ENCODE measurements at places on chromosomes 5 and 9.

DNA sequence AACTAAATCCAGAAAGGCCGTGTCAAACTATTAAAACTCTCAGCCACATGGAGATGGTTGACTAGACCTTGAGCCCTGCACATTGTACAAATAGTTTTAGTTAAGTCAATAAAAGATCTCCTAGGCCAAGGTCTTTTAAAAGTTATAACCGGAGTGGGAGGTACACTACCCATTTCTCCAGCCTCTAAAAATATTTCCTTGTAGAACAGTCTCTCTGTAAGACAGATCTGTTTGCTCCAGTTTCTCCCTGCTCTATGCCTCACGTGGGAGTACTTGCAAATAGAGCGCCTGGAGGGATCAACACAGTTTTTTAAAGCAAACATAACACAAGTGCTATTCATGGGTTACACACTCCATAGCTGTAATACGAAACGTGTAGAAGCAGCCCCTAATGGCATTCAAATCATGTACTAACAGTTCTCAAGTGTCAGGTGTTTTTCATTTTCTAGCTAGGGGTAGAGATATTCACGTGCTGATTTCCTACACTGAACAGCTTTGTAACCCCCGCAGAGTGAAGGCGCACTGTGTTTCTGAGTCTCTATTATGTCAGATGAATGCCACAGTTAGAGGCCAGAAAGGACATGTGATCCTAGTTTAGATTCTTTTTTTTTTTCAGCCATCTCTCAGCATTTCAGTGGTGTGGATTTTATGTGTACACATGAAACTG is 703.4 kb upstream of the GRAMD2B start:
- peak; percentile 71 for DNase-seq

DNA sequence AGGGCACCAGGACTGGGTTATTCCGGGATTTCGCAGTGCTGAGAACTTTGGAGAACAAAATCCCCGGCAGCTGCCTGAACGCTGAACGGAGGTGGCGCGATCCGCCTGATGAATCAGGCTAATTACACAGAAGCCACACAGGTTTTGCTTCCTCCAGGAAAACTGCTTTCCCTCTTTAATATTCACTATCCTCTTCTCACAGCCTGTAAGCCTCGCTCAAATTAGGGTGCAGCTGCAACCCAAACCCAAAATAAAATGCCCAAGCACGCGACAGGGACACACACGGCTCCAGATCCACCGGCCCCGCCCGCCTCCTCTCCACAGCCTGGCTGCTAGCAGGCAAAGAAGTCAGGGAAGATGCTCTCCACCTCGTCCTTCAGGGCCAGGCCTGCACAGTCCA is 6.0 kb downstream of the SOHLH1 start:
- no peak for DNase-seq

DNA sequence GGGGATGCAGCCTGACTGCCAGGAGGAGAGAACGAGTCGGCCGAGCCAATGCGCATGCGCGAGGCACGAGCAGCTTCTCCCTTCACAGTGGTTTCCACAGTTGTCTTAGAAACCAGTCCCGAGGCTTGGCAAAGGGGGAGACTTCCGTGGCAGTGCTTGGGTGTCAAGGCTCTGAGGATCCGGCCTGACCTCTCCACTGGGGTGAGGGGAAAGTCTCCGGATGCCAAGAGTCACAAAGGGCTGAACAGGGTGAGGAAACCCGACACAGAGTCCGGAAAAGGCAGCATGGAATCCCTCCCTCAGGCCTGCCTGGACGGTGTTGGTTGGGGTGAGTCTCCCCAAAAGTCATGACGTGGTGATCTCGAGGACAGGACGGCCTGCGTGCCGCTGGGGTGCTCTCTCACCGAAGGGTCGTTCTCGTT is 475.5 kb downstream of the SPATA31A7 start:
- DNase-seq, result no peak

GRCh38 chr5:31096238-31096865 is 97.1 kb upstream of the CDH6 start:
- no peak for DNase-seq

GRCh38 chr9:122258886-122259415 is 5.7 kb downstream of the RBM18 start:
- DNase-seq, result no peak

DNA sequence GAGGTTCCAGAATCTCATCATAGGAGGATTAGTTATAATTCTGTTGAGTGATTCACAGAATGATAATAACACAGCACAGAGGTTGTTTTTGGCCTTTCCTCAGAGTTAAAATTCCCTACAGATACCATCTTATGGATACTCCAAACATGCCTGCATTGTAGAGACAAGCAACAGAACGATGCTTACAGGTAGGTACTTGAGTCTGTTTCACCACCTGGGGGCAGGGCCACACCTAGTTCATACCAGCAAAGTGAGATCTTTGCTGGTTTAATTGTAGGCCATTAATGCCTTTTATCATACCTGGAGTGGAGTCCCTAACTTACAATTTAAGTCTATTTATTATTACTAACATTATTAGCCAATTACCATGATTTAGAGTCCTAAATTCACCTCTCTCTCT is 416.5 kb upstream of the TLE4 start:
- DNase-seq, result no peak

GRCh38 chr5:143551820-143552251 is 148.3 kb upstream of the NR3C1 start:
- DNase-seq, result no peak

GRCh38 chr9:27276193-27277030 is 20.5 kb downstream of the EQTN start:
- peak; percentile 60 for DNase-seq

GRCh38 chr9:129568560-129569501 is 52.1 kb downstream of the C9orf50 start:
- DNase-seq, result no peak

DNA sequence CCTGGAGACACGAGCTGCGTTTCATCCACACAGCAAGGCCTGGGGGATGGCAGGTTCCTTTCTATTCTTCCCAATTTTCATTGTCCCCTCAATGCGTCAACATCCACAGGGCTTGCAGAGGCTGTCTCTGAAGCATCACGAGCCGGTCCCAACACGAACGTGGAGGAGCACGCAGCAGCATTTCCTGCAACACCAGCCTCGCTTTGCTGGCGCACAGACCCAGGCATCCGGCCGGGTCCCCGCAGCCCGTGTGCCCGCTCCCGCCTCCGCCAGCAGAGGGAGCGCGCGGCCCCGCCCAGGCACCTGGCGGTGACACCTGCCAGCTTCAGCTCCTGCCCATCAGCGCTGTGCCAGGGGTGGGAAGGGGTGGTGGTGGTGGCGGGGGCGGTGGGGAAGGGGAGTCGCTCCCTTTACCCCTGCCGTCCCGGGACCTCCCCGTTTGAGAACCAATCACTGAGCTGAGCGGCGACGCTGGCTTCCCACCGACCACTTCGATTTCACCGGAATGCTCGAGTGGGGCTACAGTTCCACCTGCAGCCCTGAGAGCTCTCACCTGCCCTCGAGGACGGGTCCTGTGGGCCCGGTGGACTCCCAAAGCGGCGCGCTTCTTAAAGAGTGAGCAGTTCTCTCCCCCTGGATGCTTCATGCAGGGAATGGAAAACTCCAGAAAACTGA is 464.5 kb downstream of the ICE1 start:
- DNase-seq, result no peak

DNA sequence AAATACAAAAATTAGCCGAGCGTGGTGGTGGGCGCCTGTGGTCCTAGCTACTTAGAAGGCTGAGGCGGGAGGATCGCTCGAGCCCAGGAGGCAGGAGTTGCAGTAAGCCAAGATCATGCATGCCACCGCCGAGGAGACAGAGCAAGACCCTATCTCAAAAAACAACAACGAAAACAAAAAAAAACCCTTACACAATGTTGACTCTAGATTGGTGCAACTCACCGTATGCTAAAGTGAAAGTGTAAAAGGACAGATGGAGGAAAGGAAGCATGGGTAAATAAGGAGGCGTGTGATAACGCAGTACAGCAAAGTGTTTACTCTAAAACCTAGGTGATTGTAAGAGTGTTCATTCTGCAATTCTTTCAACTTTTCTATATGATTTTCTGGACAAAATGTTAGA is 15.9 kb upstream of the RUFY1 start:
- DNase-seq, result no peak

GRCh38 chr9:73009649-73010288 is 56.9 kb upstream of the ALDH1A1 start:
- DNase-seq, result no peak

DNA sequence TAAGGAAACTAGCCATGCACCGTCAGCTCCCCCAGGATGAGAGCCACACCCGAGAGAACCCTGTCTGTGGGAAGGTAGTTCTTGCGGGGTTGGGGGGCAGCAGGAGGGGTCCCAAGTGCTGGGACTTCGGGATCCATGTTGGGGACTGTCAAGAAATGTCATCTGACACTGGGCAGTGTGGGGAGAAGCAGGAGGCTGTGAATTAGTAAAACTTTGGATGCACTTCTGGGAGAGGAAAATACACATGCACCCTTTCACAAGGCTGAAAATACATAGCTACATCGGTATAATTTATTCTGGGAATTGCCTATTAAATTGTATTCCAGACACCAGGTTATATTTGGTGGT is 109.6 kb upstream of the RPS23 start:
- DNase-seq, result no peak

DNA sequence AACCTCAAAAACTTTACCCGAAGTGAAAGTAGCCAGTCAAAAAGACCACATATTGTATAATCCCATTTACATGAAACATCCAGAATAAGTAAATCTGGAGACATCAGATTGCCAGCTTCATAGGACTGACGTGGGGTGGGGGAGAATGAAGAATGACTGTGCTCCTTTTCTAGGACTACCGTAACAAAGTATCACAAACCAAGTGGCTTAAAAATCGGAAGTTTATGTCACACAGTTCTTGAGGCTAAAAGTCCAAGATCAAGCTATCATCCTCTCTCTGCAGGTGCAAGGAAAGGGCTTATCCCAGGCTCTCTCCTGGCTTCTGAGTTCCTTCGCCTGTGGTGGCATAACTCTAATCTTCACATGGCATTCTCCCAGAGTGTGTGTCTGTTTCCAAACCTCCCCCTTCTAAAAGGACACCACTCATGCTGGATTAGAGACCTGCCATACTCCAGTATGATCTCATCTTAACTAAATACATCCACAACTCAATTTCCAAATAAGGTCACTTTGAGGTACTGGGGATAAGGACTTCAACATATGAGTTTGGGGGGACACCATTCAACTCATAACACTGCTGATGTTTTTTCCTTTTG is 25.5 kb downstream of the ADAM19 start:
- DNase-seq, result no peak

DNA sequence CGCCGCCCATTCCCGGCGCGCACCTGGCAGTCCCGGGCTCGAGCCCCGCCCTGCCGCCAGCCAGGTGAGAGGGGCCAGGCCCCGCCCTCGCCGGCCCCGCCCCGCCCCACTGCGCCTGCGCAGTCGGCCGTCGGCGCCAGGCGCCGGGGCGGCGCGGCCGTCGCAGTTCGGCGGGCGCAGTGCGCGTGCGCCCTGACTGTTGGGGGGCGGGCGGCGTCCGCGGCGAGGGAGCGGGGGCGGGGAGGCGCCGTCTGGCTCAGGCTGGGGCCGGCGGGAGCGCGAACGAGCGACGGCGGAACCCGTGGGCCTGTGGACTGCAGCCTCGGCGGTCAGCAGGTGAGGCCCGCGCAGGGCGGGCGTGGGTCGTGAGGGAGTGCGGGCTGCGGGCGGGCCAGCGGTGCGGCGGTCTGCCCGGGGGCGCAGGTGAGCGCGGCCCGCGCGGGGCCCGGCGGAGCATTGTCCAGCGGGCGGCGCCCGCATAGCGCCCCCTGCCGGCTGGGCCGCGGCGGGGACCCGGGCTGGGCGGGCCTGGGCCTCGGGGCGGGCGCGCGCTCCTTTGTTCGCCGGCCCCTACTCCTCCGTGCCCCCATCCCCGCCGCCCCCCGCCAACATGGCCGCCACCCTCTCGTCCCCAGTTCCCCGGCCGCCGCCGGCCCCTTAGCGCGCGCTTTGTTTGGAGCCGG is at the start of gene SPIN1:
Gene SPIN1 (plus strand): TSS at position 242 of the 683 bp plus-strand sequence. CDS start 38,096 bp downstream, outside the sequence.
- DNase-seq, result peak; percentile 80

DNA sequence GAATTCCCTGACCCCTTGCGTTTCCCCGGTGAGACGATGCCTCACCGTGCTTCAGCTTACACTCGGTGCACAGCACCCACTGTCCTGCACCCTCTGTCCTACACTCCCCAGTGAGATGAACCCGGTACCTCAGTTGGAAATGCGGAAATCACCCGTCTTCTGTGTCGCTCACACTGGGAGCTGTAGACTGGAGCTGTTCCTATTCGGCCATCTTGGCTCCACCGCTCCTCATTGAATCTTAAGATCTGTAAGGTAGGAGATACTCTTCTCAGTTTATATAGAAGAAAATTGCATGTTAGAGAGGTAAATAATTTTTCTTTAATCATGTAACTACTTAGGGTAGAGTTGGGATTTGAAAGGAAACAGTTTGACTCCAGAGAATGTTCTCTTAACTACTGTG is 62.2 kb downstream of the DMRTA1 start:
- DNase-seq, result no peak

DNA sequence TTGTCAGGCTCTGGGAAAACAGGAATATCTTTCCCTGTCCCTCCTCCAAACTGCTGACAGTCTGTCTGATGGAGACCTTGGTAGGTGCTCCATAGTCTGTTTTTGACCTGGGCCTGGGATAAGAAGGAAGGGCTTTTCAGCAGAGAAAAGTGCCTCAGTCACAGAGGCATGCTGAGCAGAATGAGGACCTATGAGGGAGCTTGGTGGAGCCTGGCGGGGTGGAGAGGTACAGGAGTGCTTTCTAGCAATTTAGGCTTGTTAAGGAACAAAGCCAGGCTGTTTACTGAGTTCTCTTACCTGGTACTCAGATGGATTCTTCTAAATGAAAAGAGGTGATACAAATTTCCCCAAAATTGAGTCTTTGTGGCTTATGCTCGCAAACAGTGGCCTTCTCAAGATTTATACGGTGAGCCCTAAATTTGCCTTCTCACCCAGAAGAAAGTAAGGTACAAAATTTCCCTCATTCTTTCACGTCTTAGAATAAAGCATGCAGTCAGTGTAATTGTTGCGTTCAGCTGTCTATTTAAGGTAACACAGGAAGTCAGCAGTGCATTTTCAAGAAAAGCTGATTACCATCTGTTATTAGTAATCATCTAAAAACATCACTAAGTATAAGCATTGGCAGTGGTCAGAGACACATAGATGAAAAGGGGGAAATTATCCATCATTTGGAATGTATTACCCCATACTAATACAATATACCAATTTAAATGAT is 28.6 kb upstream of the IL13 start:
- no peak for DNase-seq

DNA sequence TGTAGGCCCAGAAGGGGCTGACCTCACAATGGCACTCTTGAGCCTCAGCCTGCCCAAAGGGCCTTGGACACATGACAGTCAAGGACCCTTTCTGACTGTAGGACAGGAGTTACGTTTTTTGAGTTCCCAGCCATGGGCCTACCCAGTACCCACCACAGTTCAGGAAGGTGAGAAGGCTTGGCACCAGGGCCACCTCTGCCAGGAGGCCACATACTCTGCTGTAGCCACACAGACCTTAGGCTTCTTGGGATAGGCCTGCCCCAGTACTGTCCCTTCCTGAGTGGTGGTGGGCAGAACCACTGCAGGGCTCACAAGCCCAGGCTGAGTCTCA is 12.8 kb downstream of the PDLIM4 start:
- no peak for DNase-seq

DNA sequence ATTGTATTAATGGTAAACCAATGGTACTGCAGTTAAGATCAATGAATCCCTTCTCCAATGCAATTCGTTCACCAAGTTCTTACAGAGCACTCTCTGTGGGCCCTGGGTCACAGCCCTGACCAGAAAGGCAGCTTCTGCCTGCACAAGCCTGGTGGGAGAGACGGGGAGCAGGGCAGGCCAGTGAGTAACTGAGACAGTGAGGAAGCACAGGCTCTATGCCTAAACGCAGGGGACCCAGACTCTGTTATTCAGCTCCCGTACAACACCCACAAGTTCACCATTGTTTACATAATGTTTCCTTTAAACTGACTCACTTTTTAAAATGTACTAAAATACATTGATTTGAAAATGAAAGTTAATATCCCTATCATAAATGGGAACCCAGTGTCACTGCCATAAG is 40.5 kb upstream of the CTSL start:
- DNase-seq, result no peak
